CD14-positive monocyte (primary cell): ENCODE measurements at places on chromosomes 13 and 19. TPM values are rescaled to one million over a fixed set of nuclear protein-coding genes. Genes with fewer than 3 reads are reported as not detected.

DNA sequence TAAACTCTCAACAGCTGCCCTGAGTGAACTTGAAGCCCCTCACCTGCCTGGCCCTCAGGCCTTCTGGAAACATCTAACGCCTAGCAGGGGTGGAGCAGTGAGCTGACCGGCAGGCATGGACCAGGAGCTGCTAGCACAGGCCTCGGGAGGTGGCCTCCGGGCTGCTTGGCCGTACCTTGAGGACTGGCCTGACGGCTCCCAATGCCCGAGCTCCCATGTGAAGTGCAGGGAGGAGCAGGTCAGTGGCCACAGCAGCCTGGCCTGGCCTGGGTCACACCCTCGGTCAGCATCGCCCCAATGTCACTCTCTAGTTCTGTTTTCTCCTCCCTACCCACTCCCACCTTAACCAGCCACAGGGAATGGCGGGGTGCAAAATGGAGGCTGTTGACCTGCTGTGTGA lies 19.0 kb downstream of the TSHZ3 start:
- peaks cover 44% of the 10 kb centered on the region for H3K4me1 ChIP-seq
- H3K4me3 ChIP-seq: no peak overlapping the region
- no peaks in the 10 kb centered on the region for H3K36me3 ChIP-seq
- H3K27me3 ChIP-seq: no peaks in the 10 kb centered on the region
- H3K27ac ChIP-seq: no peak overlapping the region

GRCh38 chr19:55508120-55508519 lies 19.9 kb downstream of the SSC5D start:
- H3K4me1 ChIP-seq: peaks cover 5% of the 10 kb centered on the region
- H3K4me3 ChIP-seq: no peak overlapping the region
- no peak for DNase-seq

The TSKS gene
- polyA plus RNA-seq: 0.81 and 1.1 TPM in 2 replicates

The ZSCAN4 gene
- polyA plus RNA-seq: not detected

GRCh38 chr13:73036566-73036965 lies 22.2 kb upstream of the KLF5 start:
- H3K4me3 ChIP-seq: no peak overlapping the region
- H3K36me3 ChIP-seq: no peaks in the 10 kb centered on the region
- no peak for DNase-seq

DNA sequence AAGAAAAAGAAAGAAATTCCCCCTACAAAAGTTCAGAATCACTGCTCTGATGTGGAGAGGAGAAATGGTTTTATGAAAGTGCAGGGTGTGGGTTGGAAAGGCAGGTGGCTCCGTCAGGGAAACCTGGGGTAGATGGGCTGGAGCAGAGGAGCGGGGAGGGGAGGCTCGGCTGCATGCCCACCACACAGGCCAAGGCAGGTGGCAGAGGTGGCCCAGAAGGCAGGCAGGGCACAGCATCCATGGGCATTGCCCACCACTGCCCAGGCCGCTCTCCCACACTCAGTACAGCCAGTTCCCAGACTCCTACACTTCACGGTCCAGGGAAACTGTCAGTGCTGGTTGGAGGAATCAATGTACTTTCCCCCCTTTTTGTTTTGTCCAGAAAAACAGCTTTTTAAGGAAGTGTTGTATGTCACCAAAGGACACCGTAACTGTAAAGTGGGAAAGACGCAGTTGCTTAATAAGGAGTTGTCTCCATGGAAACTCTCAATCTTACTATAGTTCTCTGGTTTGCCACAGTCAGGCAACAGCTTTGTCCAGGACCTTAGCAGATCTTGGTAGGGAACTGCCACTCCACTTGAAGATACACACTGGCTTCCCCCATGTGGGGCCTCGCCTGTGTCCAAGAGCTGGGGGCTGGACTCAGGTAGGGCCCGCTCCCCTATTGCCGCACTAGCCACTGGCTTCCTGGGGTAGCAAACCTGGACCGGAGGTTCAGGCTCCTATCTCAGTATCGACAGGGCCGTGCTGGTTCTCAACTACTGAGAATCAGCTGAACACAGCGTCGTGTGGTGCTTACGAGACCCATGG lies 82.9 kb downstream of the RAB20 start:
- peak; percentile 56 for DNase-seq

The CGB2 gene
- polyA plus RNA-seq: not detected in 2 replicates

GRCh38 chr19:5966215-5966614 lies 11.7 kb downstream of the RANBP3 start:
- peaks cover 10% of the 10 kb centered on the region for H3K36me3 ChIP-seq
- no peak for DNase-seq

DNA sequence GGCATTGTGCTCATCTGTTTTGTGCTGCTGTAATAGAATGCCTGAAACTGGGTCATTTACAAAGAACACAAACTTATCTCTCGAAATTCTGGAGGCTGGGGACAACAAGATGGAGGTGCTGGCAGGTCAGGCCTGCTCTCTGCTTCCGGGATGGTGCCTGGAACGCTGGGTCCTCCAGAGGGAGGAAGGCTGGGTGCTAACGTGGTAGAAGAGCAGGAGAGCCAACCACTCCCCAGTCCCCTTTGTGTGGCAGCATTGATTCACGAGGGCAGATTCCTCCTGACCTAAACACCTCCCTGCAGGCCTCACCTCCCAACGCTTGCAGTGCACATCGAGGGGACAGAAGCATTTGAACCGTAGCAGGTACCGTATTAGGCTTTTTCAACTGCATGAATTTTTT lies 34.1 kb upstream of the TFDP1 start:
- H3K4me1 ChIP-seq: peaks cover 13% of the 10 kb centered on the region
- no peak for DNase-seq
- no peaks in the 10 kb centered on the region for H3K27me3 ChIP-seq
- H3K36me3 ChIP-seq: peaks cover 49% of the 10 kb centered on the region

- H3K36me3 ChIP-seq: peaks cover 45% of the 10 kb centered on the region
- peak overlapping the region; percentile 85 for H3K27ac ChIP-seq
- H3K4me1 ChIP-seq: peaks cover 33% of the 10 kb centered on the region
Measured at GRCh38 chr19:10372690-10373089, 7.7 kb downstream of the TYK2 start.

DNA sequence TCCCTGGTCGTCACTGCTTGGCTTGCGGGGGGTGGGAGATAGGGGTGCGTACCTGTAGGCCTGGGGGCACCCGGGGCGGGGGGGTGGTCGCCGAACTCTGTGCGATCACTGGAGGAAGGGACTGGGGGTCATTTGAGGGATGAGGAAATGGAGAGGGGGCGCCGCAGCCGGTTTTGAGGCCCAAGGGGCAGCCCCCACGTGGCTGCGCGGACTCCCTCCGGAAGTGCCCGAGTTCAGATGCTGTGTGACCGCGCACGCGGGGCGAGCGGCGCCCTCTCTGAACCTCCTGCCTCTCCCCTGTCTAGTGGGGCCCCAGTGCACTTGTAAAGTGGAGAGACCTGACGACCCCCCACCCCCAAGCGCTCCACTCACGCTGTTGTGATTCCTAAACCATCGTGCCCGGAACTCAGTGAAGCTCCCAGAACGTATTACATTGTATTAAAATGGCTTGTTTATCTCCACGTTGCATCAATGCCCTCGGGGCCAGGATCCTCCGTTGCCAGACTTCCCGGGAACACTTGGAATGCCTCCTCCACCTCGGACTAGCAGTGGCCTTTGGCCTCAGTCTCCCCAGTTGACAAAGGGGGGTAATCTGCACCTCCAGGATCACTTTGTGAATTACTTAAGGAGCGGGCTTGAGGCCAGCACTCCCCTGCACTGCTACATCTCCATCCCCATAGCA lies 3.0 kb upstream of the NANOS3 start:
- H3K27ac ChIP-seq: no peak overlapping the region
- no peaks in the 10 kb centered on the region for H3K36me3 ChIP-seq
- no peaks in the 10 kb centered on the region for H3K27me3 ChIP-seq
- H3K4me3 ChIP-seq: no peak overlapping the region

The GJB2 gene
- not detected for polyA plus RNA-seq

DNA sequence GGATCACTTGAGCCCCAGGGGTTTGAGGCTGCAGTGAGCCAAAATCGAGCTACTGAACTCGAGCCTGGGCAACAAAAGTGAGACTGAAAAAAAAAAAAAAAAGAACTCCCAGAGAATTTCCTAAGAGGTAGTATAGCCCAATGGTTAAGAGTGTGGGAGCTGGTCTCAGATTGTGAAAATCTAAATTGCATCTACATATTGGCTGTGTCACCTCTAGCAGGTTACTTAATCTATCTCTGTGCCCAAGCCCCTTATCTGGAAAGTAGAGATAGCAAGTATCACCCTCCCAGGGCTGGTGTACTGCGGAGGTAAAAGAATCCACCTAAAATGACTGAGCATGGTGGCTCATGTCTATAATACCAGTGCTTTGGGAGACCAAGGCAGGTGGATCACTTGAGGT lies 3.7 kb upstream of the PLAUR start:
- peak overlapping the region; percentile 99 for H3K27ac ChIP-seq
- no peaks in the 10 kb centered on the region for H3K36me3 ChIP-seq
- peaks cover 64% of the 10 kb centered on the region for H3K4me1 ChIP-seq
- H3K27me3 ChIP-seq: no peaks in the 10 kb centered on the region
- H3K4me3 ChIP-seq: peak overlapping the region; percentile 11
- peak; percentile 51 for DNase-seq

The CHAF1A gene
- polyA plus RNA-seq: 5.4 TPM

The ANGPTL8 gene
- not detected for polyA plus RNA-seq

DNA sequence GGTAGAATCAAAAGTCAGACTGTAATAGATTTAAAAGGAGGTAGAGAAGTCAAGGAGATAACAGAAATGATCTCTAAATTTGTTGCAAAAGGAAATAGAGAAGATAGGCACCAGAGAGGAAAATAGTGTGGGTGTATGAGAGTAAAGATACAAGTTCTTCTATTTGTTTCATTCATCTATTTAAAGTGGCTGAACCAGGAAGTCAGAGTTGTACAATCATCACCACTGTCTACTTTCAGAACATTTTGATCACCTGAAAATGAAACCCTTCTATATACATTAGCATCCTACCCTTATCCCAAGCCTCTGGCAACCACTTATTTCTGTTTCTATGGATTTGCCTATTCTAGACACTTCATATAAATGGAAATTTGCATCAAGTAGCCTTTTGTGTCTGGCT lies 36.7 kb downstream of the INTS6 start:
- H3K4me1 ChIP-seq: peaks cover 12% of the 10 kb centered on the region
- no peak overlapping the region for H3K27ac ChIP-seq
- no peaks in the 10 kb centered on the region for H3K27me3 ChIP-seq

GRCh38 chr13:32024750-32025149 lies 6.8 kb upstream of the FRY start:
- DNase-seq: no peak
- H3K4me3 ChIP-seq: no peak overlapping the region
- no peak overlapping the region for H3K27ac ChIP-seq

DNA sequence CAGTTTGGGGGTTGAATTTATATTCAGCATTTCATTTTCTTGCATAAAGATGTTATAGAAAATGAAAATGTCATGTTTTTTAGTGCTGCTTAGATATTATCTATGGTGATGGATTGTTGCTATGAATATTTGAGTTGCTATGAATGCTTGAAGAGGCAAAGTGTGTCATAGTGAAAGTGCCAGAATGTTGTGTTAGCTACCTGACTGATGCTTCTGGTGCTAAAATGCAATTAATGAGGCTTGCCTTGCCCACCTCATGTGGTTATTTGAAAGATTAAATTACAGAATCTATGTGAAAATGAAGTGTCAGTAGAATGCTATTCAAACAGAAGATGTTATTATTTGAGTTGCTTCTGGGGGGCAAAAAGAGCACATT lies 62.7 kb upstream of the MYCBP2 start:
- H3K27me3 ChIP-seq: no peaks in the 10 kb centered on the region
- no peak for DNase-seq
- no peak overlapping the region for H3K27ac ChIP-seq
- no peaks in the 10 kb centered on the region for H3K36me3 ChIP-seq
- H3K4me3 ChIP-seq: no peak overlapping the region

GRCh38 chr13:84658491-84659358 lies 776.5 kb upstream of the SLITRK1 start:
- no peak overlapping the region for H3K4me3 ChIP-seq
- DNase-seq: no peak
- no peaks in the 10 kb centered on the region for H3K27me3 ChIP-seq
- H3K4me1 ChIP-seq: no peaks in the 10 kb centered on the region

GRCh38 chr13:66612983-66613382 lies 617.2 kb downstream of the PCDH9 start:
- no peaks in the 10 kb centered on the region for H3K36me3 ChIP-seq
- no peak for DNase-seq
- no peak overlapping the region for H3K27ac ChIP-seq

- DNase-seq: no peak
- H3K4me3 ChIP-seq: no peak overlapping the region
- no peaks in the 10 kb centered on the region for H3K36me3 ChIP-seq
Measured at GRCh38 chr13:42076309-42076713, 27.9 kb downstream of the DGKH start.

DNA sequence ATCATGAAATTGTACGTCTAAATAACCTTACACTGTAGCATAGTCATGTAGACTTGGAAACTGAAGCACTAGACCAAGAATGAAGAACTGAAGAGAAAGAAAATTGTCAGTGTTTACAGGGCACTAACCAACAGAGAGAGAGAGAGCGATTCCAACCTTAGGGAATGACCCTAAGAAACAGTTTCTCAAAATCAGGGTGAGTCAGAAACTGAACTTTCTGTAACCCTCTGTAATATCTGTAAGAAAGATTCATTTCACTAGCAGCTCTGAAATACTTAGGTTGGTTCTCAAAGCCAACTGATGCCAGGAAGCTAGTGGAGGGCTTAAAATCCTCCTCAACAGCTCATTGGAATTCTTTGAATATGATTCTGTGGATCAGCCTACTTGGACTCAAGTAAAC lies 936.9 kb downstream of the EFNB2 start:
- no peak overlapping the region for H3K4me3 ChIP-seq
- no peak for DNase-seq
- no peak overlapping the region for H3K27ac ChIP-seq
- no peaks in the 10 kb centered on the region for H3K4me1 ChIP-seq
- H3K27me3 ChIP-seq: no peaks in the 10 kb centered on the region

DNA sequence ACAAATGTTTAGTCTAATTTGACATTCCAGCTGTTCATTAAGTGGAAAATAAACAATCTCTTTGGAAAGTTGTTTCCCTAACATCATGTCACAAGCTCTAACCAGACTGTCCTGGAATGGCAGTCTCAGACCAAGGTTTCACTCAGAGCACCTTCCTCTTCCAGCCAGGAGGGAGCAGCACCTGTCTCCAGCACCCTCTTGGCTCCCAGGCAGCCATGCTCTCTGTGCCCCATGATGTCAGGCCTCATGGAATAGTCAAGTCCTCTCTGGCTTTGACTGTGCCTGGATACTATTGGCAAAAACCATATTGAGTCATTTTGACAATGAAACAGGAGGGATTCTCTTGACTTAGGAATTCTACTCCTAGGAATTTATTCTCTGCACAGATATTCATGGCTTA lies 171.4 kb downstream of the OXGR1 start:
- no peak overlapping the region for H3K27ac ChIP-seq
- H3K4me1 ChIP-seq: no peaks in the 10 kb centered on the region
- H3K36me3 ChIP-seq: no peaks in the 10 kb centered on the region

DNA sequence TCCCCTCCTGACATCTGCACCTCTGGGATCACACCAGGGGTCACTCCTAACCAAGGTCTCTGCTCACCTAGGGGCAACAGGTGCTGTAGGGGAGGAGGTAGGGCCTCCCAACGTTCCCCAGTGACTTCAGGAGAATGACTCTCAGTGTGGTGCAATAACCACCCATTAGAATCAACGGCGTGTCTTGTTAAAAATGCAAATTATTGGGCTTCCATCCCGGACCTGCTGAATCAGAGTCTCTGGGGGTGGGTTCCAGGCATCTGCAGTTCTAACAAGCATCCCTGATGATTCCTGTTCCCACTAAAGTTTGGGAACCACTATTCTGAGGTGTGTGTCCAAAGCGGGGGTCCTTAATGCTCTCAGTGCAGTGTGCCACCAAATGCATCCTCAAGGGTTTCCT lies 84.6 kb downstream of the CRYL1 start:
- no peaks in the 10 kb centered on the region for H3K27me3 ChIP-seq
- H3K36me3 ChIP-seq: no peaks in the 10 kb centered on the region
- H3K27ac ChIP-seq: no peak overlapping the region
- H3K4me3 ChIP-seq: no peak overlapping the region
- DNase-seq: no peak
- H3K4me1 ChIP-seq: no peaks in the 10 kb centered on the region
